ENCODE measurements at places on chromosomes 7 and 10. TPM values are rescaled to one million over a fixed set of nuclear protein-coding genes. Genes with fewer than 3 reads are reported as not detected.
A peak's percentile ranks its signal among the peaks of the same experiment; 100 is the strongest.

The BAZ1B gene
- total RNA-seq = 111 TPM

GRCh38 chr10:95211606-95212279 is 17.7 kb downstream of the ACSM6 start:
- H3K27ac ChIP-seq = no peak overlapping the region
- H3K4me1 ChIP-seq = no peaks in the 10 kb centered on the region
- H3K36me3 ChIP-seq = no peaks in the 10 kb centered on the region

DNA sequence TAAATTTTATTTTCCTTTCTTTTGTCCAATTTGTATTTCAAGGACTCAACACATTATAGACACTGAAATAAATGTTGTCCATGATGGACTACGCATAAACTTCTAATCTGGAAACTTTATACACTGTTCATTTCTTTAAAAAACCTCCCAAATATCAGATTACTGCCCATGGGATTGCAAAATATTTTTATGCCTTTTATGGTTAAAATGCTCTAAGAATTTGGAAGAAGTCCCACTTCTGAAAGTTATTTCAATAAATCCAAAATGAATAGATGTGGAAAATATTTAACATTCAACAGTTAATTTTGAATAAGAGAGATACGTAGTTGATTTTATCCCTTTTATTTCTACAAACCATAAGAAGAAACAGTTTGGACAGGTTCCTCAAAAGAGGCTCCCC is 46.1 kb downstream of the CABCOCO1 start:
- H3K27me3 ChIP-seq = peaks cover 11% of the 10 kb centered on the region
- H3K27ac ChIP-seq = no peak overlapping the region
- H3K36me3 ChIP-seq = no peaks in the 10 kb centered on the region
- H3K4me3 ChIP-seq = no peak overlapping the region
- H3K4me1 ChIP-seq = no peaks in the 10 kb centered on the region
- DNase-seq = no peak

DNA sequence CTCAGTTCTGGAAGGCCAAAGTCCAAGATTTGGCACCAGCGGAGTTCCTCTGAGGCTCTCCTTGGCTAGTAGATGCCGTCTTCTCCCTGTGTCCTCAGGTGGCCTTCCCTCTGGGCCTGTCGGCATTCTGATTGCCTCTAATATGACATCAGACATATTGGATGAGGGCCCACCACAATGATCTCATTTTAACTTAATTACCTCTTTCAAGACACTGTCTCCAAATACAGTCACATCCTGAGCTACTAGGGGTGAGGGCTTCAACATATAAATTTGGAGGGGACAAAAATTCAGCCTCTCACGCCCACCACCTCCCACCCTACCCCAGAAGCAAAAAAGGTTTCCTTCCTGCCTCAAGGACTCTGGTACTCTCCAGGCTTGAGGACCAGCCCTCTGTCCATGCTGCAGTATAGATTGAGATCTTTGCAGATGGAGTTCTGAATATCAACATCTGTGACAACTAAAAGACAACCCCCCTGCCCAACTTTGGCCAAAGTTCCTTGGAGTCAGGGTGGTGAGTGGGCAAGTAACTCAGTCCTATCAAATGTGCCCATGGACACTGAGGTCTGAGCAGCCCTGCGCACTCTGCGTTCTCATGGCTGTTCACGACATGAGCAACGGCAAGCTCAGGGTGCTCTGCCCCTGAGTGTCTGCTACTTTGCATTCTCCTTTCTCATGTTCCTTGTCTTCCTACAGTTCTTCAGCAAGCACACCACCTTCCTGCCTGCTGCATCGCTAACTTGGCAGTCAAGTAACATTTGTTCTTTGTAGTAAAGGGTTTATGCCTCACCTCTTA is 11.5 kb downstream of the TMEM176B start:
- no peaks in the 10 kb centered on the region for H3K36me3 ChIP-seq
- no peak overlapping the region for H3K4me3 ChIP-seq
- DNase-seq = no peak

DNA sequence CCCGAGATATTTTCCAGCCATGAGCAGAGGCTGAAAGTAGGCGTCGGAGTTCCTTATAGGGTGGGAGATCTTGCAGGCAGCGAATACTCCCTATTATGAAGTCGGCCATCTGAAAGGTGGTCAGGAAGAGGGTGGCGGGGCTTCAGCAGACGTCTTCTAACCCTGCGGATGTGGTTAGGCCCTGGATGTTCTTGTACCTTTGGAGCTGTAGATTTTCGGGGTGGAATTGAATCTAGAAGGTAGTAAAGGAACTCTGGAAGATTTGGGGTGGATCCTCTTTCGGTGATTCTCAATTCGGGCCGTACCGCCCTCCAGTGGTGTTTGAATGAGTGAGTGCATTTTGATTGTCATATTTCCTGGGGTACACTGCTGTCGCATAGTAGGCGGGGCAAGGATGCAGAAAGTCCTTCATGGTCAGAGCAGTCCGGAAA is 635 bp downstream of the NUP205 start:
- peaks cover 18% of the 10 kb centered on the region for H3K36me3 ChIP-seq
- H3K4me1 ChIP-seq = peaks cover 24% of the 10 kb centered on the region
- no peak overlapping the region for H3K4me3 ChIP-seq
- peak; percentile 79 for DNase-seq
- no peak overlapping the region for H3K27ac ChIP-seq

DNA sequence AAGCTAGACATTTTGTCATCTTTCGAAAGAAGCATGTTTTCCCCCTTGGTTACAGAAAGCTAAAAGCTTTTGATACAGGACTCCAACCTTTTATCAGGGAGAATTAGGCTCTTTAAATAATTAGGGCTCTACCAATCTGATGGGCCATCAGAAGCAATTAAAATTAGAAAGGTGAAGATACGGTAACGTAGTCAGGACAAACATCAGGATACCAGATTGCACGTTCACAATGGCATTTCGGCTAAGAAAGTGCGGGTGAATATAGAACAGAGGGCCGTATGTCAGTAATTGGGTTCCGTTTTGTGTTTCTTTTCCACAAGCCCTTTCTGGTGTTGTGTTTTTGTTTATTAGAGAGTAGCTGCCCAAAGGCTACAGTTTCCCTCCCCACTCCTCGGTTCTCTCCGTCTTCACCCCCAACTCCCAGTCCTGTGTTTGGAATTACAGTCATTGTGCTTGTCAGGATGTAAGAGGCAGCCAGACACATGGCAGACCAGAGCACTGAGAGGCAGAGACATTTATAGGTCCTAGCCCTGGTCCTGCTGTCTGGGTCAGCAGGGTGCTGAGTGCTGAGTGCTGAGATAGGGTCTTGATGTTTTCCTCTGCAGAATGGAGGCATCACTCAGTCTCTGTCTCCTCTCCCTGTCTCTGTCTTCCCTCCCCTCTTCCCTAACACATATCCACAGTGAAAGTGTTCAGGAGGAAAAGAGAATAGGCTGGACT is 5.5 kb downstream of the PFKP start:
- H3K36me3 ChIP-seq = peaks cover 72% of the 10 kb centered on the region
- peaks cover 65% of the 10 kb centered on the region for H3K4me1 ChIP-seq
- H3K27ac ChIP-seq = no peak overlapping the region
- no peak overlapping the region for H3K4me3 ChIP-seq

Measured in activated CD8-positive, alpha-beta T cell treated with anti-CD3 and anti-CD28 coated beads, Interleukin-2, amount 10 ng/mL, durations not matched to agents 7 days and 5 days (primary cell).